Panc1 (cell line): ENCODE measurements at places on chromosomes 12 and 14.

GRCh38 chr12:121925358-121925695 lies 6.9 kb downstream of the CFAP251 start:
- no peak for DNase-seq

DNA sequence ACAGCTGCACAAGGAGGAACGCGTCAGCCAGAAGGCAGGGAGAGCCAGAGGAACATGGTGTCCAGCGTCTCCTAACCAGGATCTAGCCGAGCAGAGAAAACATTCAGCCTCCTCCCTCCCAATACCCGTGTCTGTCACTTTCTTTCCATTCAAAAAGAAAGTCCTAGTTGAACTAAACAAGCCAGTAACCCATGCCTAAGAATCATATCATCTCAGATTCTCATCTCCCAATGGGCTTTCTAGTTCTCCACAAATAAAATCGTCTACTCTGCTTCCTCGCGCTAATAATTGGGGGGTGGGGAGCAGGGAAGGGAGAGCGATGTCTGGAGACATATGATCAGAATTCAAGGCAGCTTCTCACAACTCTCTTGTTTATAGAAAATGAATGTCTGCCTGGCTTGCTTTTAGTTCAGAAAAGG lies 7.4 kb downstream of the NKX2-1 start:
- DNase-seq = no peak

GRCh38 chr12:124044809-124045321 lies 71.8 kb downstream of the ZNF664 start:
- DNase-seq = no peak

DNA sequence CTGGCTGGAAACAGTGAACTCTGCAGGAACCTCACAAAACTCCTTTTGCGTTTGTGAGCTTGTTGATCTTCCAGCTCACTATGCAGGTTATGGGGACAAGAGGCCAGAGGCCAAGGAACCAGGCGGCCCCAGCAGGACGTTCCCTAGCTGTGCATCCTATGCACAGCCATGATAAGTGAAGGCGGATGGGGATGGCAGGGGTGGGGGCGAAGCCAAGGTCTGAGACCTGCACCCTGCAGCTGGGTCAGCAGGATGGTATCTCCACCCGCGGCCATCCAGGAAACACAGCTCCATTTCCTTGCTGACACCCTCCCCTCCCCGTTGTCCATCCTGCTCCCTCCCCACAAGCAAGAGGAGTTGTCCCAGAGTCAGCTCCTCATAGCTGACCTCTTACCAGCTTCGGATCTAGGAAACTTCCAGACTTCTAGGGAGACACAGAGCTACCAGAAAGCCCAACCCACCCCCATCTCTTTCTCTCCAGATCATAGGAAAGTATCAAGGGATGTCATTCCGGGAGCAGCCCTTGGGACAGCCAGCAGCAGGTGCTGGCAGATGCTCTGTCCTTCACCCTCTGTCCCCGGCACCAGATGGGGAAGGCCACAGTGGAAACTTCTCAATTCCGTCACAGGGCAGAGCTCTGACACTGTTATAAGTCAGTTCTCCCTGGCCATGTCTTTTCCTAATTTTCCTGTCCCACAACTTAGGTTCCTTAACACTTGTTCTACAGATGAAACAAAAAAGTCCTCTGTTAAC lies 9.4 kb downstream of the ZBTB39 start:
- DNase-seq = no peak

- DNase-seq = no peak
Observed at GRCh38 chr12:40028296-40028695, 77.6 kb downstream of the SLC2A13 start.

DNA sequence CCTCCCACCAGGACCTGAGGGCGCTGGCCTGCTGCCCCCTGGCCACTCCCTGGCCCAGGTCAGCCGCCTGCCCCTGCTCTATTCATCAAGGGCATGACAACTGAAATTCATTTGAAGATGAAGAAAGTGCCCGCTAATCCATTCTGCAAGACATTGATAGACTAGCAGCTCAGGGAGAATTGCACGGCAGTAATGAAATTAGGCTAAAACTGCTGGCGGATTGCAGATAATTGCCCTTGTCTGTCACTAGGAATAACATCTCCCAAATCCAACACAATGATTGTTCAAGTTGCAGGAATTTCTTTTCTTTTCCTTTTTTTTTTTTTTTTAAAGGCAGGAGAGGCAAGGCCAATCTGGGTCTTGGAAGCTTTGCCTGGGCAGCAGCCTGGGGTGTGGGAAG lies 44.5 kb downstream of the MVK start:
- no peak for DNase-seq

DNA sequence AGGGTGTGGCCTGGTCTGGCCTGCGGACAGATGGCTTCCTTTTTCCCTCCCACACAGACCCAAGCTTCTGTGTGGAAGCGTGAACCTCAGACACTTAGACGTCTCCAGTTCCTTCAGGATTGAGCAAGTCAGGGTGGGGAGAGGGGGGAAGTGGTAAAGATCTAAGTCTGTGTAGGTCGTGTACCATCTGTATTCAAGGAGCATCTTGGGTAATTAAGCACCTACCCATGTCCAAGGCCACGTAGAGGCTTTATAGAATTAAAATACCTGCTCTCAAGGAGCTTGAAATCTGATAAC lies 1.7 kb downstream of the AVIL start:
- DNase-seq = no peak

GRCh38 chr14:66701813-66702212 lies 193.9 kb downstream of the GPHN start:
- DNase-seq = no peak

DNA sequence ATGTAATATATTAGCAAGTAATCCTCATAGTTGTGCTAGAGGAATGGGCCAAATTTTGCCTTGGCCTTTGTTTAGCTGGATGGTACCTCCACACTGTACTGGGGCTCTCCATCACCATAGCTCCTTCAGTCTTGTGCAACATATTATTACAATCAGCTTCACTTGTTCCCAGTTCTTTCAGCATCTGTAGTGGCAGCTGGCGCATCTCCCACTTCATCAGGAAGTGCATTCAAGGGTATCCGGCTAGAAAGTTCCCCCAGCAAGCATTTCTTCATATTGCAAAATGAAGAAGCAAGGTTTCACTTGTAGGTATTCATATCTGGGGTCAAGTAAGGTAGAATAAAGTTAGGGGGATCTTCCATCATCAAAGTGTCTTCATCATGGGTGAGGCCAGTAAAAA lies 123.7 kb downstream of the IGF1 start:
- no peak for DNase-seq

- no peak for DNase-seq
Observed at GRCh38 chr12:49388682-49389386, 21.6 kb downstream of the SPATS2 start.

- peak; percentile 10 for DNase-seq
Observed at GRCh38 chr12:42961395-42961794, 371.8 kb upstream of the PRICKLE1 start.

GRCh38 chr12:126588586-126589249 lies 1523.5 kb downstream of the AACS start:
- no peak for DNase-seq

DNA sequence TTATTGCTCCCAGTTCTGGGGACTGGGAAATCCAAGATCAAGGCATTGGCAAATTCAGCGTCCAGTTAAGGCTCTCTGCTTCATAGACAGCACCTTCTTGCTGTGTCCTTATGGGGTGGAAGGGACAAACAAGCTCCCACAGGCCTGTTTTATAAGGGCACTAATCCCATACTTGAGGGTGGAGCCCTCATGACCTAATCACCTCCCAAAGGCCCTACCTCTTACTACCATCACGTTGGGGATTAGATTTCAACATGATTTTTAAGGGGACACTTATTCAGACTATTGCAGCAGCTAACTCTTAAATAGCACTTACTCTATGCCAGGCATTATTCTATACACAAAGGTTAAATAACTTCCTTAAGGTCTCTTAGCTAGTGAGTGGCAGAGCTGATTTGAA lies 17.3 kb downstream of the TOGARAM1 start:
- DNase-seq = no peak

DNA sequence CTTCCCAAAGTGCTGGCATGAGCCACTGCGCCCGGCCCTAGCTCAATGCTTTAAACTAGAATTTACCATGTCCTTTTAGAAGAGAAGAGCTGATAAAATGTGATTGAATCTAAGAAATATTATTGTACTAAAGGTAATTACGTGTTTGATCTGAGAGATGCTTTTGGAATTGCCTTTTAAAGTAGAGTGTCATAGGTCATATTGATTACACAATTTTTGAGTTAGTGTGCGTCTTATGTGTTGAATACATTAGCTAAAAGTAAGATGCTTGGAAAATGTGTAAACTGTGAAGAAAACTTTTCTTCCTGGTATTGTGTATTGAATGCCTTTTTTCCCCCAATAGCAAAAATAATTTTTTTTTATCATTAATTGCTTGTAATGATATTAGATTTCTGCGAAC lies 41.7 kb downstream of the MIA2 start:
- DNase-seq = no peak

GRCh38 chr12:28425526-28425925 lies 235.3 kb downstream of the CCDC91 start:
- DNase-seq = no peak

DNA sequence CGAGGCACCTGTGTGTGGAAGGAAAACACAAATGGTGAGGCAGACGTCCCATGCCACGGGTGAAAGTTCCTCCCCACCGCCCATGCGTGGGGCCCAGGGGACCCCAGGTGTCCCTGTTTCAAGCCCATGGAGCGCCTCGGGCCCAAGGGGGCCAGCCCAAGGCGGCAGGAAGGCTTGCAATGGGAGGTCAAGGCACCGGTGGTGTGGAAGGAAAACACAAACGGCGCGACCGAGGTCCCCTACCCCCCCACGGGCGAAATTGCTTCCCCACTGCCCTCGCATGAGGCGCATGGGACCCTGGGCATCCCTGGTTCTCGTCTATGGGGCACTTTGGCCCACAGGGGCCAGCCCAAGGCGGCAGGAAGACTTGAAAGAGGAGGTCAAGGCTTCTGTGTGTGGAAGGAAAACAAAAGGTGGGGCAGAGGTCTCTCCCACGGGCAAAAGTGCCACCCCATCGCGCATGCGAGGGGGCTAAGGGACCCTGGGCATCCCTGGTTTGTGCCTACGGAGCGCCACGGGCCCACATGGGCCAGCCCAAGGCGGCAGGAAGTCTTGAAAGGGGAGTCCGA lies 379.4 kb downstream of the ALG10 start:
- no peak for DNase-seq

DNA sequence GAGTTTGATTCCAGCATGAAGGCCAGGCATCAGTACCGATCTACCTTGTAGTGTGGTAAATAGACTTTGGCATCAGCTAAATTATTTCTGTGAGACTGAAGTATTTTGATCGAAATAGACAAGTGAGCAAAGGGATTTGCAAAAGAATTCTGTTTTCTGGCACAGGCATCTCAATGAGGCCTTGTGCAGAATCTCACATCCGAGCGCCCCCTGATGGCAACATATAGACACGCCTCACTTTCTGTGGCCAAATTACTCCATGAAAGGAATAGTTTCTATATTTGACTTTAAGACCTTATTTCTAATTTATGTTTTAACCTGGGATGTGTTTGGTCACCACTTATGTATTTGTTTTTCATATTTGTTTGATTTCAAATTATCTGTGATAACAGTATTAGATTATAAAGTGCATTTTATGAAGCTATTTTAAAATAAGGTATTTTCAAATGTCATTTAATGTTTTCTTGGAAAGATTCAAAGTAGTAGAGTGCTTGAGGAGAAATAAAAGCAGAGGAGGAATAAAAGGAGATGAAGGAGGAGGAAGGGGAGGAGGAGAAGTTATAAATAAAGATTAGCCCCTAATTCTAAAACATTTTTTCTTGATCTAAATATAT lies 731.9 kb downstream of the NRXN3 start:
- DNase-seq = no peak

- no peak for DNase-seq
Observed at GRCh38 chr12:124927201-124928094, 13.0 kb upstream of the UBC start.

DNA sequence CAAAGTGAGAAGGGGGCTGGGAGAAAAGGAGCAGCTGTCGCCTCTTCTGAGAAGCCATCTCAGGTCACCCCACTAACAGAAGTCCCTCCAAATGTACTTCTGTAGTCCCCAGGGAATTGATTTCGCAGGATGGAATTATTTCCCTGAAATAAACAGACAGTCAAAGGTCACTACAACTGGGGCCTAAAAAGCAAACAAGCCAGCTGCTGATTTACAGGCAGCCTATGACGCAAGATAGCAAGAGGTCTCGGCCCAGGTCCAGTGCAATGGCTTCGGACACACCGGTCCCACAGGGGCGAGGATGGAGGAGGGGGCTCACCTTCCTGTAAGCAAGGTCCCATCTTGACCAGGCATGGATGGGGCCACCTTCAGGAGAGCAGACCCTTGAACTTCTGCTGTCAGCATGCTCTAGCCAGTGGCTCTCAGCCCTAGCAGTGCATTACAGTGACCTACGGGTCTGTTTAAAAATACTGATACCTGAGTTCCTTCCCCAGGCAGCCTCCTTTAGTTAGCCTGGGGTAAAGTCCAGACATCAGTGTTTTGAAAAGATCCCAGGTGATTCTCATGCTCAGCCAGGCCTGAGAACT lies 18.1 kb downstream of the NUAK1 start:
- no peak for DNase-seq

- DNase-seq = no peak
Observed at GRCh38 chr12:93723568-93723930, 46.4 kb downstream of the CRADD start.

DNA sequence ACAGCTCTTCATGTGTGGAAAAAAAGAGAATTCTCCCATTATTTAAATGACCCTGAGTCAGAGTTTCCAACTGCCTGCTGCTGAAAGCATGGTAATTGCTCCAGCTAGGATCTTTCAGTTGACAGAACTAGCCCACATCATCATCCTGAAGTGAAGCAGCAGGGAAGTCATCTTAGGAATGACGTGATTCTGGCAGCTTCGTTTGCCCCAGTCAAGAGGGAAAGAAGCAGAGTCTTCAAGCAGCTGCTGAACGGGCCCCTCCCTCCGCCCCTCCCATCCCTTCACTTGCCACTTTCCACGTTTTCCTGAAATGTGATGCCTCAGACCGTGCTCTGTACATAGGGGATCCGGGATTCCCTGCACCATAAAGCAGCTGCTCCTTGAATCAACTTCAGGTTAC lies 455.0 kb upstream of the TMEM132C start:
- DNase-seq = no peak

- DNase-seq = no peak
Observed at GRCh38 chr12:105922670-105923102, 216.1 kb downstream of the NUAK1 start.

DNA sequence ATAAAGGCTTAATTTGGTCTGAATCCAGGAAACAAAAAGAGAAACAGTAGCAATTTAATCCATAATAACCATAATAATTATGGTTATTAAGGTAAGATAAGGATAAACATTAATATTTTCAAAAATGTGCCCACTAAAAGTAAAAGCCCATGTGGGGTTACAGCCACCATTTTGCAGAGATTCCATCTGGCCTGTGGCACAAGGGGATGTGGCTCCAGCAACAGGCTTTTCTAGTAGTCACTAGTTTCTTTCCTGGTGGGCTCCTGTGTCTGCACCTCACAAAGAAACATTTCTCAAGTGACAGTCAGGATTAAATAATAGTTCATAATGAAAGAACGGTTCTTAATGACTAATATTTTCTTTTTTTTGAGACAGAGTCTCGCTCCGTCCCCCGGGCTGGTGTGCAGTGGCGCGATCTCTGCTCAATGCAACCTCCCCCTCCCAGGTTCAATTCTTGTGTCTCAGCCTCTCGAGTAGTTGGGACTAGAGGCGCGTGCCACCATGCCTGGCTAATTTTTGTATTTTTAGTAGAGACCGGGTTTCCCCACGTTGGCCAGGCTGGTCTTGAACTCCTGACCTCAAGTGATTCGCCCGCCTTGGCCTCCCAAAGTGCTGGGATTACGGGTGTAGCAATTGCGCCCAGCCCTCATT lies 32.2 kb downstream of the GPR19 start:
- DNase-seq = no peak

GRCh38 chr14:84107835-84108343 lies 1422.1 kb upstream of the FLRT2 start:
- DNase-seq = no peak

GRCh38 chr14:55434805-55435174 lies 5.6 kb downstream of the TBPL2 start:
- DNase-seq = no peak
